ENCODE measurements at places on chromosomes 3 and 15.

GRCh38 chr15:62895139-62895866 is 147.2 kb upstream of the TPM1 start:
- no peak for DNase-seq

DNA sequence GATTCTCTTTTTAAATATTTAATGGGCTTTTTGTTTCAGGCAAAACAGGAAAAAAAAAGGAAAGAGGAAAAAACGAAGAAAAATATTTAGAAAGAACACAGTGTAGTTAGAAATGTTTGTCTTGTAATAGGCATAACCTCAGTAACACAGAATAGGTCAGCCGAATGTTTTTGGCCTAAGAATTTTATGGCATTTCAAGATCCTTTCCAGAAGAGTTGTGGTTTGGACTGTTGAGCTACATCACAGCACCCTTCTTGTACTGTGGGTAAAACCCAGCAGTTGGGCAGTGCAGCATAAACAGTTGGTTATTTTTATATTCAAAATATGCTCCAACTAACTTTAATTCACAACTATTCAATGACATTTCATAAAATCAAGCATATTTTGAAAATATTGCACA is 474.4 kb upstream of the AGTR1 start:
- DNase-seq, result no peak

DNA sequence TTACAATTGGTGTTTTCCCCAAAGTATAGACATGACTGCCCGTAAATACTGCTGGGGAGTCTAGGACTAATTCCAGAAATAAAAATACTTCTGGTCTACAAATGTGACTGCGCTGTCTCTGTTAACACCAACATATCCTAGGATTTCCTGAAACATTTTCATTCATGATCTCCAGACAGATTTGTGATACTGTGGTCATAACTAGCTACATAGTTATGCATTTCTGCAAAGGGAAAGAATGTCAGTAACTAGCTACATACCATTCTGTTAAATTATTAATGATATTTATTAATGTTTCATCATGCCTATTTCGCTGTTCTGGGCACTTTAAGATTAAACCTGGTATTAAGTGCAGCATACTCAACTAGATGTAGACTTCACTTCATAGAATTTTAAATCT is 33.3 kb downstream of the SETD5 start:
- no peak for DNase-seq

DNA sequence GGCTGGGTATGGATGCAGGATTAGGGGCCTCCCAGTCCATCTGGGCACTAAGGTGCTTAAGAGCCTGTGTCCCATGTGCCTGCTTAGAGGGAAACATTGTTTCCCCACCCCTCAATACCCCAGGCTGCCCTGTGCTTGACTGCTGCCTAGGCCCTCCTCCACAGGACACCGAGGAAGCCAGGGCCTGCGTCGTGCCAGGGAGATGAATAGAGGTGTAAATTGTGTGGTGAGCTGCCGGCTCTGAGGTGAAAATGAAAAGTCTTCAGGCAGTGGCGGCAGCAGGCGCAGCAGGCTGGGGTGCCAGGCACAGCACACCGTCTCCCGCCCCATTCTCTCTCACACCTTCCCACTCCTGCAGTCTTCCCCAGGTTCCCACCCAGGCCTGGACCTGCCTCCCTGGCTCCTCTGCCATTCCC is 13.9 kb upstream of the GRM2 start:
- peak; percentile 71 for DNase-seq

DNA sequence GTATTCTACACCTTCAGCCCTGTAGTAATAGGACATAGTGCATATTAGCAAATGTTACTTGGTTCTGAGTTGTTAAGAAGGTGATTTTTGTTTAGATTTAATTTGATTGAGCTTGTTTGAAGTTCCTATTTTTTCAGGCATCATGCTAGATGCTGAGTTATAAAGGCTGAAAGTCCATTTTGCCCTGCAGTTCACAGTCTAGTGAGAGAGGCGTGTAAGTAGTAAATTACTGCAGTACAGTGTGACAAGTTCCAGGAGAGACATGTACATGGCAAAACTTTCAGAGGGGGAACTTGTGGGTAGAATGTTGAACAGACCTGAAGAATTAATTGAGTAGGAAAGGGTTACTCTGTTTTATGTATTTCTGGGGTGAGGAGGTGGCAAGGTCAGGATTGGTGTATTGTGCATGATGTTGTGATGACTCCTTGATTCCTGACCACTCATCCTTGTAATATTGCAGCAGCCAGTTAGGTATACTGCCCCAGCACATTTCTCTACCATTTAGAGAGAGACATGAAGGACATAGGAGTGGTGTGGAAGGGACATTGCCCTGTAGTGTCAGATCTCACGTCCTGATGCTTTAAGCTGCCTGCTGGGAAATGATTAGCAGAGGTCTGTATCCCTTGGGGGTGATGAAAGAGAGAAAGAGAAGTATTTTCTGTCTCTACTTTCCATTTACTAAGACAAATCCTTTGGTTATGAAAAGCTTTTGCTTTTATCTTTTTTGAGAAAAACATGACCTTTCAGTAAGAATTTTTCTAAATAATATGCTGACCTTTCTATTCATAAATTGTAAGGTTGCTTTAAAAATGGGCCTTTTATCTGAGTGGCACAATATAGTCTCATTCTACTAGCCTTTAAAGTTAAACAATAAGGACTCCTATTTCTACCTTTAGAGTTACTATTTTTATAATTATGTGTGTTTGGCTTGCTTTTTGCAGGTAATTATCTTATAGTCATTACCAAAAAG is 16.9 kb downstream of the SACM1L start:
- DNase-seq, result no peak

- no peak for DNase-seq
These were observed 219.3 kb downstream of the EBLN2 start for GRCh38 chr3:73280746-73281145.

DNA sequence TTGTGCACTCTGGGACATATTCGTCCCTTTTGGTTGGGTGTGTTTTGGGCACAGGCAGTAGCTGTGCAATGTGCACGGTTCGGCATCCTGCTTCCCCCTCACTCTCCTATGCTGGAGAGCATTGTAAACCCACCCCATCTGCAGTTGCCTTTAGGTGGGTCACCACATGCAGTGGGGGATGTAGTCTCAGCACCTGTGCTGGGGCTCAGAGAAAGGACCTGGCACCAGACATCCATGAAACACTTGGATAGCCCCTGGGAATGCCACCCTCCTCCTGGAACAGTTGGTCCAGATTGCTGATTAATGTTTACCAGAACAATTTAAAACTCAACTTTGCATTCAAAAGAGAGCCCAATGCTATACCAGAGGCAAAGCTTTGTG is 123.9 kb upstream of the MEF2A start:
- DNase-seq, result peak; percentile 60

GRCh38 chr3:79369306-79369705 is 398.5 kb downstream of the ROBO1 start:
- DNase-seq, result no peak

- no peak for DNase-seq
These were observed 78.7 kb downstream of the WWTR1 start for GRCh38 chr3:149579161-149579560.

DNA sequence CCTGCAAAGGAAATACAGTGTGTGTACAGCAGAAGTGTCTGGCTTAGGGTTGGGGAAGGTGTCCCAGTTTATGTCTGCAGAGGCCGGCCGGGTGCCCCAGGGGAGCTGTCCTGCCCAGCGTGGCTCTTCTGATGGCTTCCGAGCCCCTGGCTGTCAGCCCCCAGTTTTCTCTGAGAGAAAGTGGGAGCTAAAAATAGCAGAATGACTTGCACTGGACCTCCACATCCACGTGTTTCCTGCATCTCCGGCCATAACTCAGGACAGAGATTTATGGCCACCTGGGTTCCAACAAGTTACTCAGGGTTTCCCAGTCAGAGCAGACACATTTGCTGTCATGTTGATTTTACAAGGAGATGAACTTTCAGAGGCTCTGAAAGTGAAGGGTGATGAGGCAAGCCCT is 192.0 kb downstream of the ATP10A start:
- DNase-seq, result peak; percentile 67

GRCh38 chr15:27847775-27848710 is 251.1 kb downstream of the OCA2 start:
- DNase-seq, result no peak

DNA sequence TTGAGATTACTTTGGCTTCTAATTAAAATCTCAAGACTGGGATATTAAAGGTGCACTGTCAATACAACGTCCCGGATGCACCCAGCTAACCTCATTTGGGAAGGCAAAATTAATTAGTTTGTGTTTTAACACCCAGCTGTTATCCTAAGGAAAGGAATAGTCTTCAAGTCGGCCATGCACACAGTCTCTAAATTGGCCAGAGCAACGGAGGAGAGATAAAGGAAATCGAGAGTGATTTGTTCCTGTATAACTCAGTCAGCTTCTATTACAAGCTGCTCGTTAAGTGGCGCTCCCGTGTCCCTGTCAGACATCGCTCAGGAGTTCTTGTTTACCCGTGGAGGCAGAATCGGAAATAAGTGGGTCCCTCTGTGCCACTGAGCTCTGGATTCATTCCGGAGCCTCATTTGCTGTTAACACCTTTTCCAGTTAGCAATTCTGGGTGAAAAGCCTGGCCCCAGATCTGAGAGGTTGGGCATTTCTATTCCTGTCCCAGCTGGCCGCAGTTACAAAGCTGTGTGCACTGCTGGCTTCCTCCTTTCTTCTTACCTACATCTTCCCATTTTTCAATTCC is 63.9 kb downstream of the ST8SIA2 start:
- no peak for DNase-seq

DNA sequence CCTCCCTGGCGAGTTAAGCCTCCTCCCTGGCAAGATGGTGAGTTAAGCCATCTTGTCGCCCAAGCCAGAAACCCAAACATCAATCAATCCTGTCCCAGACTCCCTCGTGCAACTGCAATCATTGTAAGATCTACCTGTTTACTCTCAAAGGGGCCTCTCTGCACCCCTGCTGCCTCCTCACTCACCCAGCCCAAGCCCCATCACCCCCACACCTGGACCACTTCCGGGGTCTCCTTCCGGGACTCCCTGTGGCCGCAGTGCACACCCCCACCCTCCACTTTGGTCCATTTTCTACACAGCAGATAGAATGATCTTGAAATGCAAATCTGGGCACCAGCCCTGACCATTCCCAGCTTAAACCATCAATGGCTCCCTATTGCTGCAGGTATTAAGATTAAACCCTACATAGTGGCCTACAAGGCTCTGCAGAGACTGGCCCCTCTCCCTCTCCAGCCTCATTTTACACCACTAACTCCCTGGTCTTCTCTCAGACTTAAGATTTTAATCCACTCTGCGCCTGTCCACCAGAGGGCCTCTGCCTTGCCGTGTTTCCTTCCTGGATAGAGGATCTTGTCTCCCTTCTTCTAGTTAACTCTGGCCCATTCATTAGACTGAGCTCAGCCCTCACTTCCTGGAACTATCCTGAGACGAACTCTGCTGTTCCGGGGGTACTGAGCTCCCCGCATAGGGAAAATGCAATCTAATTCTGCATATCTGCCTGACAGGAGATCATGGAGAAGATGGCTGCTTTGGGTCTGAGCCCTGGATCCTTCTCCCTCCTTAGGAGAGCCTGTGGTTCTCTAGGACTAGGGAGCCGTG is 41.9 kb upstream of the SLC6A1 start:
- DNase-seq, result peak; percentile 94

GRCh38 chr3:172614340-172615274 is 91.4 kb upstream of the TNFSF10 start:
- DNase-seq, result peak; percentile 39

Measured in osteoblast (primary cell).